ENCODE measurements at places on chromosomes 12 and 14.
A peak's percentile ranks its signal among the peaks of the same experiment; 100 is the strongest.

GRCh38 chr14:43981135-43981768 lies 525.8 kb downstream of the FSCB start:
- DNase-seq = no peak

DNA sequence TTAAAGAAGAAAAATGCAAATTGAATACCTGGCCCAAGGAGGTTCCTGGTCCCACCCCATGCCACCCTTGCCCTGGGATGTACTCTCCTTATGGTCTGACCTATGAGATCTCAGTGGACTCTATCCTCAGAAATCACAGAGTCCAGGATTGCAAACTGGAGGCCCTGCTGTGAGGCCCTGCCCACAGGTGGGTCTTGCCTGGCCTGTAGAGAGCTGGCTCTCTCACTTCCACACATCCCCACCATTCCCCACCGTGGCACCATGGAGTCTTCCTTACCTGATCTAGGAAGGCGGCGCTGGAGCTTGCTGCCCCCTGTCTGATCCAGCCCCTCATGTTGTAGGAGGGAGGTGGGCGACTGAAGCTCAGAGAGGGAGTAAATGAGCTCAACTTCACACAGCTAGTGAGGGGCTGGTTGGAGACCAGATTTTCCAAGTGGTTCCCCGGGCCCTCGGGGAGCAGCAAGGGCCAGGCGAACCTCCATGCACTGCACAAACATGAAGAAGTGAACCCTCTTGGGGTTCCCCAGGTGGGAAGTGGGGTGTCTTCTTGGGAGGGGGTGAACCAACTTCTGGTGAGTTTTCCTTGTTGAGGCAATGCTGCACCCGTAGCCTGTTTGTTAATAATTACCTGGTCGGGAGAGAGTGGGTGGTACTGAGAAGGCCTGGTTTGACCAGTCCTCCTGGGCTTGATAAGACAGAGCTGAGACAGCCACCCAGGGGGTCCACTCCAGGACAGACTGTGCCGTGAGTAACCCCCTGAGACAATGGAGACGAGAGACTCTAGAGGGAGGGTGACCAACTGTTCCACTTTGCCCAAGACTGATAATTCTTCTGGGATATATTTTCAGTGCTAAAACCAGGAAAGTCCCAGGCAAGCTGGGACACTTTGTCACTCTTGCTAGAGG lies at the start of gene SERPINA4:
Gene SERPINA4, plus strand, starts transcription at position 692 of the 905 bp plus-strand sequence. CDS start 2,041 bp downstream, outside the sequence.
- DNase-seq = no peak

- DNase-seq = peak; percentile 59
These were observed 51.6 kb downstream of the GPATCH2L start for GRCh38 chr14:76203086-76204001.

DNA sequence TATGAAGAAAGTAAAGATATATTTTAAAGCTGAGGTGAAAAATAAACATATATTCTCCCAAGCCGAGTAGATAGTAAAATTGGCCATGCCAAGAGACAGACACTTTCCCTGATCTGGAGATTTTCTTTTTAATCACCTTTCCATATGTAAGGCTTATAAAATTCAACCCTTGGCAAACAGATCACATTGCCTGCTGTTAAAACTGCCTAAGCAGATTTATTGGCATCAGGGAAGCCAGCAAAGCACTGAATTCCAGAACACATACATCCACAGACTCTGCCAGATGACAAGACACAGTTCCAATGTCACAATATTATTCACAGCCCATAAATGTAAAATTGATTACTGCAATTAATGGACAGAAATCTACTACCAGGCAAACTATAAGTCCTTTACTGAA lies 78.2 kb upstream of the GARIN2 start:
- DNase-seq = no peak

- no peak for DNase-seq
These were observed 459.4 kb downstream of the ETNK1 start for GRCh38 chr12:23084236-23084995.
